ENCODE measurements at places on chromosomes 2 and 18.

DNA sequence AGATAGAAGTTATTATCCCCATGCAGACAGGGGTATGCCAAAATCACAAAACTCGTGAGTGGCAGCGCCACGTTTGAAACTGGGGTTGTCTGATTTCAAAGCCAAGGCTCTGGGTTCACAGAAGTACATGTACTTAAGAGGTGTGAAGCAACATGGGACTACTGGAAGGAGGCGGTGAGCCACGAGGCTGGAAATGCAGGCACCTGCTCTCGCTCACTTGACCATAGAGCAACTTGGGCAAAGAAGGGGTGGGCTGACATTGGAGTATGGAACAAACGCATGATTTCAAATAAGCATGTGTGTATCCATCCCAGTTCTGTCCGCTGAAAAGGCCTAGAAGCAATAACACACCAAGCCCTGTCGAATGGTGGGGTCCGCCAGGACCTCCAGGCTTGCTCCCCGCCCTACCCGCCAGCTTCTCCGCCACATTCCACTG, 593 bp upstream of the ACTR2 start:
- peak; percentile 17 for DNase-seq

GRCh38 chr2:55876429-55877086, 47.0 kb downstream of the EFEMP1 start:
- no peak for DNase-seq

GRCh38 chr2:211930331-211930730, 608.3 kb downstream of the ERBB4 start:
- no peak for DNase-seq

GRCh38 chr2:9002637-9003365, 683 bp downstream of the MBOAT2 start:
- DNase-seq: no peak

DNA sequence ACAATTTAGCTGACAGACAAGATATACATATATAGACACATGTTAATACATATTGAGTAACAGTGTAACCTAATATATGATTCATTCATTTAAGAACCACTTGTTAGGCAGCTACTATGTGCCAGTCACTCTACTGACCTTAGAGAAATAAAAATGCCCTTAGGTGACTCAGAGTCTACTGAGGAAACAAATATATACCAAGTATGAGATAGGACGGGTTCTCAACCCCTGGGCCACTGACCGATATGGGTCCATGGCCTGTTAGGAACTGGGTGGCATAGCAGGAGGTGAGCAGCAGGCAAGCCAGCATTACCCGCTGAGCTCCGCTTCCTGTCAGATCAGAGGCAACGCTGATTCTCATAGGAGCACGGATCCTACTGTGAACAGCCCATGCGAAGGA, 14.8 kb downstream of the STRN start:
- no peak for DNase-seq

GRCh38 chr18:60112369-60112768, 212.6 kb downstream of the PMAIP1 start:
- DNase-seq: no peak

DNA sequence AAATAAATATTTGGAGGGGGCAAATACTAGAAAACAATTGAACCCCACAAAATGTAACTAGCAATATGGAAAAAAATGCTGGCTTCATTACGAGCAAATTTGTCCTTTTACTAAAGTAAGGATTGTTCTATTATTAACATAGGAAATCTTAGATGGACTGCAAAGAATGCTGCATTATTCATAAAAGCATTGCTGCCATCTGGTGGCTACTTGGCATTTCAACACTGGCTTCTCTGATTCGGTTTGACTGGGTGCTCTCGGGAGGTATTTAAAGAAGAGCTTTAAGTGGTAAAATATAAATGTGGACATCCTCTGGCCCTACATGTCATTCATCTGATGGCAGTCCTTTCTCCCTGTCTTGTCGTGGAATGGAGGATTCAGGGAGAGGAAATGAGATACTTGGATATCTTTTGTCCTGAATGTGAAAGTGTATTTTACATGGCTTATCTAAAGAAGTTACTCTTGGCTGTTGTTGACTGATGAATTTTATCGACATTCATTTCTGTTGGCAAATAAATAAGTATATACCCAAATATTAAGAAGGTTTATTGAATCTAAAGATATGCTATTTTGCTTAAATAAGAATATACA, 130.2 kb downstream of the ARHGAP15 start:
- peak; percentile 69 for DNase-seq

DNA sequence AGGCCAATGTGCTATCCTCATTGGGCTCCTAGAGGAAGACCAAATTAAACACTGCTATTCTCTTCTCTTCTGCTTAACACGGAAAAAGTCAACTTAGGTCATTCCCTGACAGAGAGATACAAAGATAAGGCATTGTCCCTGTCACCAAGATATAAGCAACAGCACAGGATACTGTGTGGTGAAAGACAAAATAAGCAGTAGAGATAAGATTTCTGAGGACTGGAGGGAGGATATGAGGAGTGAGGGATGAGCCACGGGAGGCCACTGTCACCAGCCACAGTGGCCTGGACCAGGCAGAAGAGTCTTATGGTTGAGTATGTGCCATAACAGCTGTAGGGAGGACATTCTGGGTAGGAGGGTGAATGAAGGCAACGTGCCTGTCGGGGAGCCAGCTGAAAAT, 54.4 kb upstream of the SLC14A2 start:
- no peak for DNase-seq

DNA sequence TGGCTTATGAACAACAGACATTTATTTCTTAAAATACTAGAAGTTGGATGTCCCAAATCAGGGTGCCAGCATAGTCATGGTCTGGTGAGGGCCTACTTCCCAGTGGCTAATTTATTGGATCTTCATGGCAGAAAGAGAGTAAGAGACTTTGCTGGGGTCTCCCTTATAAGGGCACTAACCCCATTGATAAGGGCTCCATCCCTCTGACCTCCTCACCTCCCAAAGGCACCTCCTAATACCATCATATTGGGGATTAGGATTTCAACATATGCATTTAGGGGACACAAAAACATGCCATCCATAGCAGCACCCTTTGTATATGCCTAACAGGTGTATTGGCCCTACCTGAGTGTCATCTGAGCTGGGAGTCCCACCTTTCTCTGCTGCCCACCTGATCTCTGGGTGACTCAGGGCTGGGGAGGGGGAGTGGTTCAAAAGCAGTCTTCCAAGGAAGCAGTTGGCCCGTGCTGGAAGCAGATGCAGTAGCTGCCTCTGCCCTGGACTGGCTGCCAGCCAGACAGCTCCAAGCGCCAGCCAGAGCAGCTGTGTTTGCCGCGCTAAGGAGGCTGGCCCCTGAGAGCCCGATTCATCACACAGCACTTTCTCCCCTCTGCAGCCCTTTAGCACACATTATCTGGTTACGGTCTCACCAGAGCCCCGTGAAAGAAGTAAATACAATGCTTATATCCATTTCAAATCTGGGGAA, 84.6 kb downstream of the SMAD7 start:
- no peak for DNase-seq

DNA sequence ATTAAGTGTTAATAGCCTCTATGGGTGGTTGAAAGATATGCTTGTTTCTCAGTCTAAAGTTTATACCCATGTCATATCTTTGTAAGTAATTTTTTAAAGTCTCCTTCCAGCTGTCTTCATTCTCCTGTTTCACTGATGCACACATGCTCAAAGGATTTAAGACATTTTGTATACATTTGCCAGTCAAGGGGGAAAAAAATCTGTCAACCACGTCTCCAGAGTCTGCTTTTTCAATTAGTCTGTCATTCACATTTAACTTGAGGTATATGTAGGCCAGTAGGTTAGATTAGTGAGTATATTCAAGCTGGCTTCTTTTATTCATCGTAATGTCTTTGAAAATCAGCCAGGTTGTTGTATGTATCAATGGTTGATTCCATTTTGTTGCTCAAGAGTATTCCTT, 193.5 kb downstream of the MCFD2 start:
- DNase-seq: no peak

DNA sequence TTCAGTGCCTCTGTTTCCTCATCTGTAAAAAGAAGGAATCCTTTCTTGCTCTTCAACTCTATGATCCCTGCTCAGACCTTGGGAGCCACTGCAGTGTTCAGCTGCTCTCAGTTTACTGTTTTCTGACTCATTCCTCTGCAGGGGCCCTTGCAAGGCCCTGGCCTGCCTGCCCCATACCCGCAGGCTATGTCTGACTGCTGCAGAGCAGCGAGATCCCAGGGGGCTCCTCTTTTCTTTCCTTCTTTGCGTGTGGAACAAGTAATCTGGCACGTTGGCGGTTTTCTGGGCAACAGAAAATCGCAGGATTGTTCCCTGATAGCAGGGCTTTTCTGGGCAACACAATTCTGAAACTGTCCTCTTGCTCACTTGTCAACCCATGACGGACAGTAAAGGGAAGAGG, 376.0 kb downstream of the DCC start:
- no peak for DNase-seq

GRCh38 chr2:148602885-148603561, 41.5 kb upstream of the EPC2 start:
- no peak for DNase-seq

- no peak for DNase-seq
These were observed 30.9 kb downstream of the FAM171B start for GRCh38 chr2:186724736-186725135.

DNA sequence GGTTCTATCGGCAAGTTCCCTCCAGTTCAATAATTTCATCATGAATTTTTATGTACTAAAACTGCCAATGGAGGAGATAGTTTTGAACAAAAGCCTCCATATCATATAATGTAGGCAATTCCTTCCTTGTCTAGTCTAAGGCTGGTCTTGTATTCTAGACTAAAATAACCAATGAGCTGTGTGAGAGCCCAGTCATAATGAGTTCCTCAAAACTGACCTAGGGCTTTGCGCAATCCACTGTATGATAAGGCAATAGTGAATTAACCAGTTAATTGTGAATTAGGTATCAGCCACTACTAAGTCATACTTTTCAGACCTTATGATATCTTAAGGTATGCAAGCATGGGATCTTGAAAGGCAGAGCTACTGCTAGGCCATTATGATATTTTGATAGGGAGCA, 7.6 kb upstream of the UXS1 start:
- no peak for DNase-seq

DNA sequence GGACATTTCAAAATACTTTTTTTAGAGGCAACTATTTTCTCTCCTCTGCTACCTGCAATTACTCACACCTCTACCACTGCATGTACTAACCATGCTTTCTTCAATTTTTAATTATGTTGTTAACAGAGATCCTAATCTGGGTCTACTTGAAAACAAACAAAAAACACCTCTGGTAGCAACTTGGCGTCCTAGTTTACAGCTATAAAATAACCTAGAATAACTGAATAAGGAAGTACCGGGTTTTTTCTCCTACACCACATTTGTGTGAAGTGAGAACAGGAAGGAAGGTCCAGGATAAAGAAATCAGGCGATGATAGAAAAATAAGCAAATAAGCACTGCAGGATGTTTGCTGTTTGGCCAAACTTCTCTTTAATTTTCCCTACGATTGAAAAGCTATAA, 633.5 kb downstream of the LRP1B start:
- DNase-seq: no peak

- DNase-seq: no peak
These were observed 144.7 kb upstream of the PGAP1 start for GRCh38 chr2:197071213-197071612.

DNA sequence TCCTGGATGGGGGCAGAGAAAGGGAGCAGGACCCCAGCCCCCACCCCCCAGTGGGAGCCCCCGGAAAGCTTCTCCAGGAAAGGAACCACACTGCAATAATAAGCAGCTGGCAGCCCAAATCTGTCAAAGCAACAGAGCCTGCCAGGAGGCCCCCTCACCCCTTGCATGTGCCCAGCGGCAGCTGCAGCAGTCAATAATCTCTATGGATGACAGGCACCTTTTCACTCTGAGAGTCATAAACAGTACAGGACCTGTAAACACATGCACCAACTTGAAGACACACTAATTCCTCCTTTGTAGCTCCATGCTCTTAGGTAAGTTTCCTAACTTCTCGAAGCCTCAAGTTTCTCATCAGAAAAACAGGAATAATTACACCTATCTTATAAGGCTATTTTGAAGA, 26.2 kb upstream of the KDM3A start:
- DNase-seq: no peak
